ENCODE measurements at places on chromosomes 16 and 17.

GRCh38 chr17:66411520-66411919, 109.1 kb downstream of the PRKCA start:
- DNase-seq: no peak

DNA sequence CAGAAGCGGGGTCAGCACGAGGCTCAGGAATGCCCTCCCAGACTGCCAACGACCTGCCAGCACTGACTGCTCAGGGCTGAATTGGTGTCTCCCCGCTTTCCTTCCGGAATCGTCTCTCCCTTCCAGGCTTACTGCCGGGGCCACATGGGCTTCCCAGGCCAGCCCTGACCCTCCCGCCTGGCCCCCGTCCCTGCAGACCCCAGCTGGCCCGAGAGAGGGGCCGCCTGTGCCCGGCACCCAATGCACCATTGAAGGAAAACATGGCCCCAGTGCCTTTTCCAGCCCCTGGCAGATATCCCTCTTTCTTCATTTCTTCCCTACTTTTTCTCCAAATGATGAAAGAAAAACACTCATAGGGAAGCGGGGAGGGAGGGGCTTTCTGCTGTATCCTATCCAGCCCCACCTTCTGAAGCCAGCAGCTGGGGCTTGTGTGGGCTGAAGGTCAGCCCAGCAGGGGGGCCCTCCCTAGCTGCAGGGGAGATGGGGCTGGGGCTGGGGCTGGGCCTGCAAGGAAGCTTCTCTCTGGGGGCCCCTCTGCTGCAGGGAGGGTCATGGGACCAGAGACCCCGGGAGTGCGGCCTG, 25.9 kb downstream of the ZNF469 start:
- DNase-seq: no peak

DNA sequence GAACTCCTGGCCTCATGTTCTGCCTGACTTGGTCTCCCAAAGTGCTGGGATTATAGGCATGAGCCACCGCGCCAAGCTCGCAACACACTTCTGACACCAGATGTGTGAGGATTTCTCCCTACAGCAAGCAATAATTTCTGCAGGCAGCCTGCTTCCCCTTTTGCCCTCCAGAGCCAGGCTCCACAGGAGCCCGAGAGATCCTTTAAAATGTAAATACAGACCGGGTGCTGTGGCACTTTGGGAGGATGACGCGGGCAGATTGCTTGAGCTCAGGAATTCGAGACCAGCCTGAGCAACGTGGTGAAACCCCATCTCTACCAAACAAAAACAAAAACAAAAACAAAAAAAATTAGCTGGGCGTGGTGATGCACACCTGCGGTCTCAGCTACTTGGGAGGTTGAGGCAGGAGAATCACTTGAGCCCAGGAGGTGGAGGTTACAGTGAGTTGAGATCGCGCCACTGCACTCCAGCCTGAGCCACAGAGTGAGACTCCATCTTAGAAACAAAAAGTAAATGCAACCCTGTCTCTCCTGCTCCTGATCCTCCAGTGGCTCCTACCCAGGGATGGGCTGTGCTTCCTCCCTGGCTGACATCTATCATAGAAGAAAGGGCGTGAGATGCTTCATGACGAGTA, 14.7 kb downstream of the C16orf96 start:
- DNase-seq: no peak

DNA sequence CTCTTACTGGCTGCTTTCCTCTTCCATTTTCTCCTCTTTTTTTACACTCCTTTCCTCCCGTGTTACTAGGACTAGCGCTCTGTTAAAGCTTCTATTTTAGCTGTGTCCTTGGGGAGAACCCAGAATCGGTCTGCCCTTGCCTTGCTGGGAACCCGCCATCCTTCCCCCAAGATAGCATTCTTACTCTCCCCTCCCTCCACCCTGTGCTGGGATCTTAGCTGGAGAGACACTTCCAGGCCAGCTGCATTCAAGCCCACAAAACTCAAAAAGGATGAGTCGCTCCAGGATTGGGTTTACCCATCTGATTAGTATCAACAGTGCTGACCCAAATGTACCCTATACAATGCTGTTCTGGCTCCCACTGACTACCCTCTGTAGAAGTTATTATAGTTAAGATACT, 200.5 kb upstream of the ASIC2 start:
- no peak for DNase-seq

GRCh38 chr17:80311216-80311827, 50.7 kb downstream of the RNF213 start:
- DNase-seq: no peak

GRCh38 chr17:32709562-32709961, 167.4 kb downstream of the MYO1D start:
- no peak for DNase-seq

GRCh38 chr17:50637829-50638605, 3.3 kb downstream of the ABCC3 start:
- no peak for DNase-seq

DNA sequence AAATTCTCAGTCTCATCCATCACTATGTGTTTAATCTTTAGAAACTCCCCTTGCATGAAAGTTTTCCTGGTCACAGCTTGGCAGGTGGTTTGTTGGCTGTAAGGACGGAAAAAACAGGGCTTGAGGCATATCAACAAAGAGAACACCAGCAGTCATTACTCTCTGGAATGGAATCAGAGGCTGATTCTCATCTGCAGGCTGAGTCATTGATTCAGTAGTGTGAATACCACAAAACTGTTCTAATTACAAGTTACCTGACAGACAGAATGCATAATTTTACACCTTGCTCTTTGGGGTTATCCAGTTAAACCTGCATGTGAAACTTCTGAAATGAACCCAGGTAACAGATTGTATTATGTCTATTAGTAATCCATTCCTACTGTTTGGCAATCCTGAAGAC, 11.5 kb upstream of the SLFN12L start:
- DNase-seq: no peak

DNA sequence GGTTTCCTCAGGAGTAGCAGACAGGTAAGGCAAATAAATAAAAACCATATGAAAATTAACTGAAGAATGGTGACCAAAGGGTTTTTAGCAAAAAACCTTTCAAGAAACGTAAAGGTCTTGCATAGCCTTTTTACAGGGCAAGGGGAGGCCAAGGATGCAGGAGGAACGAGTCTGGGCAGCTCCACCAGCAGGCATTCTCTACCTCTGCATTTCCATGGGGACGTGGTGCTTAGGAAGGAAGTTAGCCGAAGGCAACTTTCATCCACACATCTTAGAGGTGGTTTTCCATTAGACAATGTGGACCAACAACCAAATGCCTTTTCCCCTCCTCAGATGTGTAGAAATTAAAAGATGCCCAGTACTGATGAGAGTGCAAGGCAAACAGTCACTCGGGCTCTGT, 20.7 kb downstream of the TOM1L2 start:
- DNase-seq: no peak

GRCh38 chr17:17728550-17729251, 47.4 kb downstream of the RAI1 start:
- DNase-seq: no peak

DNA sequence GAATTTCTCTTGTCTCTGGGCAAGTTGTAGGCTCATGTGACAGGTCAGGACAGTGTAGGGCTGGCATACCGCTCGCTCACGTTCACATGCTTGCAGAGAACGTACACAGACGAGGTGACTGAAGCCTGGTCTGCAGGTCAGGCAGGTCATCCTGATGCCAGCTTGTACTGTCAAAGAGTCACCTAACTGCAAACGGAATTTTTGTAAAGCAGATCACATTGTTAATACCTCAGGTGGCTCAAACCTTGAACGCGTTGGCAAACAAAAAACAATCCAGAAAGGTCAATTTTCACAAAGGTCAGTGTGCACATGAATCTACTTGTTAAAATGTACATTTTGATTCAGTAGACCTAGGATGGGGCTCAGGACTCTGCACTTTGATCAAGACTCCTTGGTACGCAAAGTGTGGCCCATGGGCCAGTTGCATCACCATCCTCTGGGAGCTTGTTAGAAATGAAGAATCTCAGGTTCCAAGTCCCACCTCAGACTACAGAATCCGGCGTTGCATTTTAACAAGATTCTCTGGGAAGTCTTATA, 28.6 kb downstream of the ANKRD40 start:
- DNase-seq: no peak

GRCh38 chr17:77196251-77196650, 55.5 kb downstream of the SEC14L1 start:
- no peak for DNase-seq

DNA sequence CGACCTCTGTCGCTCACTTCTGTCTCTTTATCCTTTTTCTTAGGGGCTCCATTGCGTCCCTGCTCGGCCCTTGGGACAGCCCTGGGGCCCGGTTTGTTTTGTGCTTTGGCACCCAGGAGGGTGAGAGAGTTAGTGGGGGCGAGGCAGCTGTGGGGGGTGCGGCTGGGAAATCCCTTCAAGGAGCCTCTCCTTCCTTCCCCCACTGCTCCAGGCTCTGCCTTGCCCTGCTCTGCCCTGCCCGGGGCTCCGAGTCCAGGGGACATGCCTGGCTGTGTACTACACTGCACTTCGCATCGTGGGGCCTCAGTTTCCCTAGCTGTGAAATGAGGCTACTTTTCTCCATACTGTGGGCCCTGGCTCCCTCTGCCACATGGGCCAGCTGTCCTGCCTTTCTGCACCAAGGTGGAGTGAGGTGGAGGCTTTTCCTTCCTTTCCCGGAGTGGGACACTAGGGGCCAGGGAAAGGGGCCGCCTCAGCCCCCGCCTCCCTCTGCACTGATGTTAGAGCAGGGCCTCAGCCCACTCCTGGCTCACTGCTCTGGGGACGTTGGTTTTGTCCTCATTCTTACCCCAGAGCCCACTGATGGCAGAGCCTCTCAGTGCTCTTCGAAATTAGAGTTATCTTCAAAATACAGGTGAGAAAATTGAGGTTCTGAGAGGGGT, 980 bp downstream of the LLGL1 start:
- no peak for DNase-seq

- DNase-seq: no peak
Observed at GRCh38 chr16:29024278-29024677, 39.4 kb downstream of the LAT start.

GRCh38 chr16:396605-397004, 394 bp upstream of the NME4 start:
- DNase-seq: no peak

DNA sequence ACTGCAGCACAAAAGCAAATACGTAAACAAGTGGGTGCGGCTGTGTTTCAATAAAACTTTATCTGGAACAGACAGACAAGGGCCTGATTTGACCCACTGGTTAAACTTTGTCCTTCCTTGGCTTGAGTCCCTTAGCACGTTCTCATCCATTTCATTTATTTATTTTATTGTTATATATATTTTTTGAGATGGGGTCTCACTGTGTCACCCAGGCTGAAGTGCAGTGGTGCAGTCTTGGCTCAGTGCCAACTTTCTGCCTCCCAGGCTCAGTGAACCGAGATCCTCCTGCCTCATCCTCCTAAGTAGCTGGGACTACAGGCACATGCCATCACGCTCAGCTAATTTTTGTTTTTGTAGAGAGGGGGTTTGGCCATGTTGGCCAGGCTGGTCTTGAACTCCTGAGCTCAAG, 64.3 kb downstream of the MYH11 start:
- no peak for DNase-seq

- no peak for DNase-seq
Observed at GRCh38 chr17:11836508-11836907, 160.8 kb downstream of the ZNF18 start.

GRCh38 chr17:77107506-77108433, 33.0 kb upstream of the SEC14L1 start:
- peak; percentile 50 for DNase-seq

Measured in GM12892 (cell line).